ENCODE measurements at places on chromosomes 1 and 21.

DNA sequence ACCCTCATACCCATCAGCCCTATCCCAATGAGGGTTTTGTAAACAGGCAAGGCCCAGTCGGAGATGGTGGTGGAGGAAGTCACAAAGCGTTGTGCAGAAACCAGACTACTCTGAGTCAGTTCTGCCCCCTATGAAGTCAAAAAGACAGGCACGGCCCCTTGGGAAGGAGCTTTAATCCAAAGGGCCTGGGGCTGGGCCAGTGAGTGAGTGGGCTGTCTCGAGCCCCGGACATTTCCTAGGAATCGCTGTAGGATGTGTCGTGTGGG is 442 bp upstream of the AHCYL1 start:
- H3K27me3 ChIP-seq, result no peaks in the 10 kb centered on the region
- DNase-seq, result no peak
- peaks cover 5% of the 10 kb centered on the region for H3K36me3 ChIP-seq
- H3K27ac ChIP-seq, result no peak overlapping the region
- peaks cover 34% of the 10 kb centered on the region for H3K4me1 ChIP-seq

DNA sequence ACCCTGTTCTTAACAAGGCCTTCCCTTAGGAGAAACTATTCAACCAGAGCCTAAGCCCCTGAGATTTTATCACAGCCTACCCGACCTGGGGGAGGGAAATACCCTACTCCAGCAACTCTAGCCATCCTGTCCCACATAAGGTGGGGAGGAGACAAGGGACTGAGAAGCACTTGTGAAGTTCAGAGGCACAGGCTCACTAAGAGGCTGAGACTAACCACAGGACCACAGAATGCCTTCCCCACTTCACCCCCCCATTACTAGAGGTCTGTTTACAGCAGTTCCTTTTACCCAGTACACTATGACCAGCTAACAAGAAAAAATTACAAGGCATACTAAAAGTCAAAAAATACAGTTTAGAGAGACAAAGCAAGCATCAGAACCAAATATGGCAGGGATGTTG is 86.8 kb downstream of the TEX35 start:
- H3K4me3 ChIP-seq, result no peak overlapping the region
- H3K27me3 ChIP-seq, result peaks cover 5% of the 10 kb centered on the region
- no peaks in the 10 kb centered on the region for H3K36me3 ChIP-seq
- no peak for DNase-seq
- no peak overlapping the region for H3K27ac ChIP-seq

DNA sequence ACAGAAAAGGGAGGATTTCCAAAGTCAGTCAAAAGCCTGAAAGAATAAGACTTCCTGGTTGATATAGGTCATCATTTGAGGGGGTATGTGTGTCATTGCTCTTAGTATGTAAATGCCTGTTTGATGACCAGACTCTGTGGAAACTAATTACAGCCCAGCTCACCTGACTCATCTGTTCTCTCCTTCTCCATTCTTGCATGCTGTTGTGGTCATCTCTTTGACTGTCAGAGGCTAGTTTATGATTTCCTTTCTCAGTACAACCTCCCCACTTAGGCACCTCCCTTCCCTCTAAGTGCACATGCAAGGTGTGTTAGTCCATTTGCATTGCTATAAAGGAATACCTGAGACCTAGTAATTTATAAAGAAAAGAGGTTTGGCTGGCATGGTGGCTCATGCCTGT is 2.4 kb upstream of the C1orf116 start:
- H3K27ac ChIP-seq, result no peak overlapping the region
- peaks cover 45% of the 10 kb centered on the region for H3K27me3 ChIP-seq
- DNase-seq, result no peak
- H3K36me3 ChIP-seq, result no peaks in the 10 kb centered on the region
- H3K4me3 ChIP-seq, result no peak overlapping the region

DNA sequence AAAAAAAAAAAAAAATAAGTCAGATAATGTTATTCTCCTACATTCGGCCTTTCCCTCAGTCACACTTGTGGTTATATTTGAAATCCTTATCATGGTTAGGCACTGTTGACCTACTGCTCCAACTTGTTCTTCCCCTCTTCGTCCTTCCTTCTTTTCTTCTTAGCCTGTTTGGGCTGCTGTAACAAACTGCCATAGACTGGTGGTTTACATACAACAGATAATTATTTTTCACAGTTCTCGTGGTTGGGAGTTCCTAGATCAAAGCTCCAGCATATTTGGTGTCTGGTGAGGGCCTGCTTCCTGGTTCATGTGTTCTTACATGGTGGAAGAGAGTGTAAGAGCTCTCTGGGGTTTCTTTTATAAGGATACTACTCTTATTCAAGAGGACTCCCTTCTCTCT is 73.4 kb downstream of the RABGAP1L start:
- no peaks in the 10 kb centered on the region for H3K4me1 ChIP-seq
- H3K4me3 ChIP-seq, result no peak overlapping the region
- no peaks in the 10 kb centered on the region for H3K27me3 ChIP-seq
- peak overlapping the region; percentile 58 for H3K27ac ChIP-seq
- H3K36me3 ChIP-seq, result peaks cover 15% of the 10 kb centered on the region

DNA sequence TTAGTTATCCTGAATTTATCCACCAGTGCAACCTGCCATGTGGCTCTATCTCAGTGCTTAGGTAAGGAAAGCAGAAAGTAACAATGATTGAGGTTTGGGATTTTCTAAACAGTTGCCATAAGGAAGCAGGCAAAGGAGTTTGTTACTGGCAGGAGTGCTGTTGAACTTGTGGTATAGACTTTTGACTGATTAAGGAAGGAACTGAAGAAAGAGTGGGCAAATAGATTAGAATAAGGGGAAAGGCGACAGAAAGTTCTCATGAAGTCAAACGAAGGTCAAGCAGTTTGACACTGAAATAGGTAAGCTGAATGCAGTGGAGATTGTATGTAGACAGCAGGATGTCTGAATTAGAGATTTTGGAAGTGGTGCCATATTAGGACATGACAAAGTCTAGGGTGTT is 24.2 kb upstream of the CR2 start:
- H3K27ac ChIP-seq, result no peak overlapping the region
- H3K27me3 ChIP-seq, result peaks cover 33% of the 10 kb centered on the region

GRCh38 chr1:242602001-242602400 is 77.5 kb upstream of the PLD5 start:
- DNase-seq, result no peak
- no peaks in the 10 kb centered on the region for H3K4me1 ChIP-seq
- no peak overlapping the region for H3K27ac ChIP-seq
- H3K36me3 ChIP-seq, result no peaks in the 10 kb centered on the region
- no peak overlapping the region for H3K4me3 ChIP-seq

- H3K4me1 ChIP-seq, result no peaks in the 10 kb centered on the region
- H3K27me3 ChIP-seq, result peaks cover 24% of the 10 kb centered on the region
- no peaks in the 10 kb centered on the region for H3K36me3 ChIP-seq
Measured at GRCh38 chr1:178659789-178660208, 65.2 kb upstream of the RALGPS2 start.

- no peaks in the 10 kb centered on the region for H3K36me3 ChIP-seq
- H3K4me1 ChIP-seq, result peaks cover 9% of the 10 kb centered on the region
- H3K27ac ChIP-seq, result peak overlapping the region; percentile 10
- no peak overlapping the region for H3K4me3 ChIP-seq
- no peak for DNase-seq
Measured at GRCh38 chr1:20102875-20103274, 16.5 kb downstream of the PLA2G2D start.

DNA sequence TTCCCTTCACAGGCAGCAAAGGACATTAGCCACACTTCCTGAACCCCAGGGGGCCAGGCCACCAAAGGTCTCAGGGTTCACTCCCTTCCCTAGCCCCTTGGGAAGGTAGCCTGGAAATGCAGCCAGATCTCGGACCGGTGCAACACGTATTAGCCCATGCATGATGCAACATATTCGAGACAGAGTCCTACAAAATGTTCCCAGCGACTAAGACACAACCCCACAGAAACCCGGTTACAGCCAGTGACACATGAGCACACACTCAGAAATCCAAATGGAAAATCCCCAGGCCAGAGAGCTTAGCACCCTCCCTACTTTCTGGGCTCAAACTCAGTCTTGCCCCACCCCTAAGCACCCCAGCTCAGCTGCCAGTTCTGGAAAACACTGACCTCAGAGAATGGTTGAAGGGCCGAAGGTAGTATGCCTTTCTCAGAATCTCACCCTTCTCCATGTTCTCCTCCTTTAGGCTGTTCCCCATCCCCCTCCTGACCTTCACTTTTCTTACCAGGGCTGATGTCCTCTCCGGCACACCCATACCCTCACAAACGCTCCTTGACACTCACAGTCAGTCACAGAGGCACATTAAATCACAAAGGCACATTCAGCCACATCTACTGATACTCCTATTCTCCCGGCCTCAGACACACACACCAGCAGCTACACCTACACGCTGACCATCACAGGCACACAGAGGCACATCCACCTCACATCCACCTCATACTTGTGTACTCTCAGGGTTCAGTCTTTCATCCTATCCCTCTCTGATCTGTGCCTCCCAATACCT is at the start of gene TSPAN1:
Gene TSPAN1, plus strand, starts transcription at position 640 of the 784 bp plus-strand sequence. CDS start 6,021 bp downstream, outside the sequence.
- no peaks in the 10 kb centered on the region for H3K36me3 ChIP-seq
- no peak within 1 kb of the TSS for H3K27ac ChIP-seq
- no peaks in the 10 kb centered on the region for H3K27me3 ChIP-seq
- H3K4me3 ChIP-seq, result no peak within 1 kb of the TSS
- no peaks in the 10 kb centered on the region for H3K4me1 ChIP-seq

DNA sequence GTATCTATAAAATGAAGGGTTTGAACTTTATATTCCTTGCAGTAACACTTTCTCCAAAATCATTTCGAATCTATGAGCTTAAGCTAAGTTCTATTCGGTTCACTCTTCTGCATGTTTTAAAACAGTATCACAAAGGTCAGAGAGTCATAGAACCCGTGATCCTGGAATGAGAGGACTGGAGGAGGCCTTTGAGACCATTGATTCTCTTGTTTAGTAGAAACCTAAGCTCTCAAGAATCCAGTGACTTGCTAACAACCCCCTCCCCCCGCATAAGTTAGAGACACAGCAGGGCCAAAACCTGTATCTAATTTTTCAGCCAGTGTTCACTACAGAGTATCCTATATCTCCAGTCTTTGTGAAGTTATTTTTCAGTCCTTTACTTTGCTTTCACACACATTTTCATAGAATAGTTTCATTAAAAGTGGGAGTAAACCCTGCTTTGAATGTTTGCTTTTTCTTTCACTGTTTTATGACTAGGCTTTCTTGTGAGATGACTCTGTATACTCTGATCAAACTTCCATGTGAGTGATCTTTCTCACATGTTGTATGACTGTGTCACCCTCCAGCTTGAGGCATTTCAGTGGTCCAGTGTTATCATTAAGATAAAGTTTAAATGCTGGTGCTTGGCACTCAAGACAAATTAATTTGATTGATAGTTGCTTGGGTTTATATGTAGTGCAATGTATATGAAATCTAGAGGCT is 275.4 kb upstream of the SGIP1 start:
- peaks cover 94% of the 10 kb centered on the region for H3K4me1 ChIP-seq
- no peaks in the 10 kb centered on the region for H3K36me3 ChIP-seq
- no peak for DNase-seq

- H3K36me3 ChIP-seq, result no peaks in the 10 kb centered on the region
- H3K27me3 ChIP-seq, result no peaks in the 10 kb centered on the region
- H3K4me1 ChIP-seq, result peaks cover 12% of the 10 kb centered on the region
- no peak overlapping the region for H3K27ac ChIP-seq
- DNase-seq, result no peak
Measured at GRCh38 chr1:168836469-168836868, 107.5 kb upstream of the DPT start.

GRCh38 chr21:42567214-42567555 is 53.5 kb downstream of the SLC37A1 start:
- DNase-seq, result no peak
- H3K4me1 ChIP-seq, result peaks cover under 1% of the 10 kb centered on the region
- H3K27ac ChIP-seq, result no peak overlapping the region
- no peaks in the 10 kb centered on the region for H3K27me3 ChIP-seq
- peaks cover 1% of the 10 kb centered on the region for H3K36me3 ChIP-seq

GRCh38 chr21:41000838-41001237 is 153.9 kb upstream of the DSCAM start:
- H3K36me3 ChIP-seq, result peaks cover 2% of the 10 kb centered on the region
- H3K4me1 ChIP-seq, result no peaks in the 10 kb centered on the region
- no peak overlapping the region for H3K4me3 ChIP-seq
- DNase-seq, result no peak

DNA sequence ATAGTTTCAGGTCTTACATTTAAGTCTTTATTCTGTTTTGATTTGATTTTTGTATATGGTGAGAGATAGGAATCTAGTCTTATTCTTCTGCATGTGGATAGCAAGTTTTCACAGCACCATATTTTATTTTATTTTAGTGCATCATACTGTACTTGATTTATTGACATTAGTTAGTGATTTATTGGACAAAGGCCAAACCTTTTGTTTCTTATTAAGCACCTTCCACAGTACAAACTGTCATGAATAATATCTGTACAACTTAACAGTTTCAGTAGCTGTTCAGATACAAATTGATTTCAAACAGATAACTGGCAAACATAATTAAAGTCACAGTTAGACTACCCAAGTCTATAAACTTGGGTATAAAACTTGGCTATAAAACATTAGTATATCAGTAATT is 15.8 kb downstream of the CD1D start:
- no peaks in the 10 kb centered on the region for H3K36me3 ChIP-seq
- H3K27me3 ChIP-seq, result no peaks in the 10 kb centered on the region
- no peak overlapping the region for H3K4me3 ChIP-seq
- no peak for DNase-seq
- H3K27ac ChIP-seq, result no peak overlapping the region

- peaks cover 10% of the 10 kb centered on the region for H3K27me3 ChIP-seq
- DNase-seq, result no peak
- H3K4me3 ChIP-seq, result no peak overlapping the region
- no peak overlapping the region for H3K27ac ChIP-seq
- no peaks in the 10 kb centered on the region for H3K36me3 ChIP-seq
- no peaks in the 10 kb centered on the region for H3K4me1 ChIP-seq
Measured at GRCh38 chr1:166129006-166129405, 37.8 kb downstream of the FAM78B start.

DNA sequence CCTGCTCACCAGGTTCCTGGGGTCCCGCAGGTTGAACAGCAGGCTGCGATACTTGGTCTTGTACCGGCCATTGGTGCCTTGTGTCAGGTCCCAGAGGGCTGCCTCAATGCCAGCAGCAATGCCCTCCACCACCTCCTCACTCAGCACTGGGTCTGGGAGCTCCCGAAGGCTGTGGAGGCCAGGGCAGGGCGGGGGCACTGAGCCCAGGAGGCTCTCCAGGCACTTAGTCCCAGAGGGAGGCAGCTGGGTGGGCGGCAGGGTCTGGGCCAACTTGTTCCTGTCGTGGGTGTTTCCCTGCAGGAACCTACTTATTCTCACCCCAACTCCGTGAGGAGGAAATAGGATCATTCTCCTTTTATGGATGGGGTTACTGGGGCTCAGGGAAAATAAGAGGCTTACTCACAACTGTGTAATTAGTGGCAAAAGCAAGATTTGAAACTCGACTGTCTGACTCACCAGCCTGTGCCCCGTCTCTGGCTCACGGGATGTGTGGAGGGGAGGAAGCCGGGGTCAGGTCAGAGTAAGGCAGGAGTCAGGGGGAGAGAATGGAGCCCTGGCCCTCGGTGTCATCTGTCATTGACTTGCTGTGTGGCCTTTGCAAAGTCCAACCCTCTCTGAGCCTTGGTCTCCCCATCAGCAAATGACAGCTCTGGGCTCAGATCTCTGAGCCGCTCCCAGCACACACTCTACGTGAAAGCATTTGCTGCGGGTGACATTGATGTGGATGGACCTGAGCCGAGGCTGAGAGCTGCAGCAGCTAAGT is 17.2 kb downstream of the SPOCD1 start:
- DNase-seq, result peak; percentile 49
- no peaks in the 10 kb centered on the region for H3K36me3 ChIP-seq
- H3K4me1 ChIP-seq, result peaks cover 11% of the 10 kb centered on the region
- H3K4me3 ChIP-seq, result peak overlapping the region; percentile 31

Measured in activated T-cell treated with anti-CD3 and anti-CD28 coated beads, Interleukin-2, amount 50 U/mL, for 72 hours (primary cell).